ENCODE measurements at places on chromosomes 12 and 14.
A peak's percentile ranks its signal among the peaks of the same experiment; 100 is the strongest.

DNA sequence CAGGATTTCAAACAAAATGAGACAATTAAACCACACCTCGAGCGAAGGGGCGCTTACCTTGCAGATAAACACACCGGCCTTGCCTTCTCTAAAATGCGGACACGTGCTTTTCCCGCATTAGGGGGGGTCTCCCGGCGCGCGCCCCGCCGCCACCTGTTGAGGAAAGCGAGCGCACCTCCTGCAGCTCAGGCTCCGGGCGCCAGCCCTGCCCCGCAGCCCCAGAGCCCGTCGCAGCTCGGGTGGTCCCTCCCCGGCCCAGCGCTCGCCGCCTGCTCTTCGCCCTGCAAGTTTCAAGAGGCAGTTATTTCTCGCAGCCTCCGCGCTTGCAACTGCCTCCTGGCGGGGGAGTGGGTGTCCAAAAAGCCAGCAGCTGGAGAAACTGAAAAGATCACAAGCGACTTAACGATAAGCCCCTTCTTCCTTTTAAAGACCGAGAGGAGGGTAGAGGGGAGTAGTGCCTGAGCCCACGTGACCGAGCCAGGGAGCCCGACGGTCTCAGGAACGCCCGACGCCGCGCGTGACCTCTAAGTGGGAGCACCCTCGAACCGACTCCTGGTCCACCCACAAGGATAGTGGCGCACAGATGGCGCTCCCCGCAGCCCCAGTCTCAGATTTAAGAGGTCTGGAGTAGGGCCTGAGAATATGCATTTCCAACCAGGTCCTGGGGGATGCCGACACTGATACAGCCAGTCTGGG is at the start of gene ESR2:
TSS of gene ESR2 (minus strand) at position 396 of the 696 bp plus-strand sequence. CDS start 11,386 bp downstream, outside the sequence.
- H3K27me3 ChIP-seq, result peaks cover 40% of the 10 kb centered on the region
- H3K4me3 ChIP-seq, result peak within 1 kb of the TSS; percentile 45
- no peak within 1 kb of the TSS for H3K27ac ChIP-seq
- DNase-seq, result no peak

- no peak overlapping the region for H3K4me3 ChIP-seq
- no peaks in the 10 kb centered on the region for H3K36me3 ChIP-seq
- peaks cover 43% of the 10 kb centered on the region for H3K4me1 ChIP-seq
- no peak for DNase-seq
- H3K27me3 ChIP-seq, result no peaks in the 10 kb centered on the region
Measured at GRCh38 chr14:65330416-65330815, 82.1 kb upstream of the FUT8 start.

GRCh38 chr12:50934981-50935807 is 17.1 kb upstream of the HIGD1C start:
- peak overlapping the region; percentile 56 for H3K27ac ChIP-seq
- H3K4me3 ChIP-seq, result no peak overlapping the region
- DNase-seq, result no peak
- H3K36me3 ChIP-seq, result peaks cover 24% of the 10 kb centered on the region
- H3K4me1 ChIP-seq, result peaks cover 48% of the 10 kb centered on the region

DNA sequence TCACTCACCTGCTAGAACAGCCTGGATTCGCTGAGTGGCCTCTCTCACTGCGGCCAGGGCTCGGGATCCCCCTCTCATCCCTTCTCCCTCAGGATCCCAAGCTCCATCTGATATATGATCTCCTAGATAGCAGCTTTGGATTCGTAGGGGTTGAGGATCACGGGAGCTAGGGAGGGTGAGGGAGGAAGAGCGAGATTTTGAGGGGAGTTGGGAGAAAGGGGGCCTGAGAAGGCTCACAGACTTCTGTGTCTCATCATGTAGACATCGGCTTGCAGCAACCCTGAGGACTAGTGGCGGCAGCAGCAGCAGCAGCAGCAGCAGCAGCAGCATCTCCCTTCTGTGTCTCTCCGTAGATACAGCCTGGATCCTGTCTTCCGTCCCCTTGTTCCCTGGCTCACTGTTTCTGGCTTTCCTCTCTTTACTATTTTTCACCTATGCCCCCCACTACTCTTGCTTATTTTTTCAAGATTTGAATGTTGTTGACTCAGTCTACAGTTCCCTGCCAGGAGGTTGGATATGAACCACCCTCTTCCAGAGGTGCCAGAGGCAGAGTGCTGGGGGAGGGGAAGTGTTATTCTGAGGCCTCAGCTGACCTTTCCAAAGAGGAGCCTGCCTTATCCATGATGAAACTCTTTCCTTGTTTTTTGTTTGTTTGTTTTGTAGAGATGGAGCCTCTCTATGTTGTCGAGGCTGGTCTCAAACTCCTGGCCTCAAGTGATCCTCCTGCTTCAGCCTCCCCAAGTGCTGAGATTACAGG is at the start of gene CIROP:
TSS of gene CIROP (minus strand) at position 399 of the 757 bp plus-strand sequence. CDS start at position 330, 69 bp downstream.
- H3K4me1 ChIP-seq, result no peaks in the 10 kb centered on the region
- DNase-seq, result no peak
- H3K27ac ChIP-seq, result no peak within 1 kb of the TSS
- H3K4me3 ChIP-seq, result no peak within 1 kb of the TSS
